ENCODE measurements at places on chromosomes 4 and X.

GRCh38 chr4:36004204-36004851 lies 240.0 kb downstream of the ARAP2 start:
- no peak for DNase-seq

- DNase-seq = no peak
These were observed 466.8 kb upstream of the INTU start for GRCh38 chr4:127165971-127166370.

GRCh38 chrX:109886122-109886761 lies 116.7 kb upstream of the TMEM164 start:
- peak; percentile 43 for DNase-seq

GRCh38 chr4:17336986-17337385 lies 174.9 kb downstream of the QDPR start:
- DNase-seq = no peak

- DNase-seq = no peak
These were observed 71.5 kb downstream of the TSPAN5 start for GRCh38 chr4:98586962-98587354.

DNA sequence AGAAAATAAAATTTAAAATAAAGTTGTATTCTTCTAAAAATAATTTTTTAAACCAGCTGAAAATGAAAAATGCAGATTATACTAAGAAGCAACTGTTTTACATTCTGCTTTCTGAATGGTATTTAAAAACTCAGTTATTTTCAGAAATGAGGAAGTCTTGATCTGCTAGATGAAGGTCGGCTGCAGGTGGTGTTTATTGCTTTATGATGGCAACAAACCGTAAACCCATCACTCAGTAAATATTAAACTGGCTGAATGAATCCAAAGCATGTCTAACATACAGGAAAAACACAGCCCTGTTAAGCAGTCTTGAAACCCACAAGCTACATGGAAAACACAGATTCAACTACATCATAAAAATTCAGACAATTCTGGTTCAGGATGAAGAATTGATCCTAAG lies 29.3 kb downstream of the DYNLT3 start:
- no peak for DNase-seq

DNA sequence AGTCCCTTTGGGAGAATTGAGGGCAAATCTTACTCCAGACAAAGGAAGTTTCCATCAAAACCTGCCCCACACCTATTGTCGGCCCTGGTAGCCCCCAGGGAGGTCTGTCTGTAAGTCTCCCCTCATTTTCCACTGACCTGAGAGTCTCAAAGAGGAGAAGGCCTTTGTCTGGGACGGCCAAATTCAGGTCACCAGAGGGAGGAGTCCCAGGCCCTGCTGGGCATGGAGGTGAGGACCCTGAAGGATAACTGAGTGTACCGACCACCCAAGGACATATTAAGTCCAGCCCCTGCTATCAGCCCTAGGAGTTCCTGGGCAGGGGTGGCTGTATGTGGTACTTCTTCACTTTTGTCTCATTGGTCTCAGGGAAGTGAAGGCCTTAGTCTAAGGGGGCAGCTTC lies 229.9 kb downstream of the FGF13 start:
- DNase-seq = no peak

GRCh38 chr4:89563431-89563830 lies 255.8 kb upstream of the GPRIN3 start:
- no peak for DNase-seq

GRCh38 chrX:153814591-153815315 lies 15.6 kb downstream of the PDZD4 start:
- DNase-seq = no peak

DNA sequence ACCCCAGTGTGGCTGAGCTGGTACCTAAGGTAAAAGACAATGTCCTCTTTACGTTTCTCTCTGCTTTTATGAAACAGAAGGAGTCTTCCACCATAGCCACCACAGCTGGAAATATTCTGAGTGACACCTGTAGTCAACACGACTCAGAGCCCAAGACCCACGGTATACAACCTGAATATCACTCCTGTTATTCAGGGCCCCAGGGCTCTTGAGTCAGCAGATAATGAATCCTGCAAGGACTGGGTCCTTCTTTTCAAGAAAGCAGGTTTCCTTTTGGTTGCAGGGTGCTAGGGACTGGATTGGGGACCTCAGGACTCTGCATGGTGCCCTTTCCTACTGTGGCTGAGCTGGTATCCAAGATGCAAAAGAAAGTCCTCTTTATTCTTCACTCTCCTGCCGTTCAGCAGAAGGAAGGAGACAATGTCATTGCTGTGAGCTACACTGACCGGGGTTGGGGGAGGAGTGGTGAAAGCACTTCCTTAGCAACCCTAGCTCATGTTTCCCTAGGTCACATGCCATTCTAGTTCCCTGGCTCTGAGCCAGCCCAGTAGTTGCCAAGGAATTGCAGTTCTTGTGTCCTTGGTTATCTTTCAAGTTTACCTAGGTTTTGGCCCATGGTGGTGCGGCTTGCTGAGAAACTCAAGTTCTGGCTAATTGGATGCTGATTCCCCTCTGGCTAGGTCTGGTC lies 23.7 kb upstream of the UNC5C start:
- DNase-seq = no peak

GRCh38 chr4:139918591-139918990 lies 235.4 kb downstream of the MAML3 start:
- DNase-seq = no peak

DNA sequence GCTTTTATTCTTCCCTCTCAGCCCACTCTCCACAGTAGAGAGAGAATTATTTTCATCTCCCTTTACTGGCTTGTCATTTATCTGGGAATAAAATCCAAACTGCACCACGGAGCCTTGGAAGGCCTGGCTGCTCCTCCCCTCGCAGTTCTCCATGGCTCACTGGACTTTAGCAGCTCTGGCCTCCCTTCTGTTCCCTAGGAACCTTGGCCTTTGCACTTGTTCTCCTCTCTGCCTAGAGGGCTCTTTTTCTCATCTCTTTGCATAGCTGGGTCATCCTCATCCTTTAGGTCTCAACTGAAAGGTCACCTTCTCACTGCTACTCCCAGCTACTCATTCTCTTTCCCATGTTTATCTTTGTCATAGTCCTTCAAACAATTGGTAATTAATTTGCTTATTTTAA lies 31.3 kb upstream of the TAPT1 start:
- no peak for DNase-seq

DNA sequence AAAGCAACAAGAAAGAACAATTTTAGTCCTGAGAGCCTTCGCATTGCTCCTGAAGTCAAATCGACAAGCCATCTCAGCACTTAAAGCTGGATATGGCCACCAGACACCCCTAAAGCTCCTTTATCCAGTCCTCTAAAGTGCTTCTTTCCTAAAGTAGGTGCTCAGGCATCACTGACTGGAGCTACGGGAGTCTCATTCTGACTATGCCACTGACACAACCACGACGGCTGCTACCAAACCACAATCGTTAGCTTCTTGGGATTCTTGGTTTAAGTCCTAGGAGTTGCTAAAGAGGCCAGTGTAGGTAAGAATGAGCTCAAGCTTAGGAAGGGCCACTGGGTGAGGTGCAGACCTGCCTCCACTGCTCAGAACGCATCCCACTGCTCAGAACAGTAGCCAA lies 1.0 kb downstream of the SLC10A6 start:
- no peak for DNase-seq

- no peak for DNase-seq
These were observed 11.9 kb upstream of the KIT start for GRCh38 chr4:54645830-54646229.

DNA sequence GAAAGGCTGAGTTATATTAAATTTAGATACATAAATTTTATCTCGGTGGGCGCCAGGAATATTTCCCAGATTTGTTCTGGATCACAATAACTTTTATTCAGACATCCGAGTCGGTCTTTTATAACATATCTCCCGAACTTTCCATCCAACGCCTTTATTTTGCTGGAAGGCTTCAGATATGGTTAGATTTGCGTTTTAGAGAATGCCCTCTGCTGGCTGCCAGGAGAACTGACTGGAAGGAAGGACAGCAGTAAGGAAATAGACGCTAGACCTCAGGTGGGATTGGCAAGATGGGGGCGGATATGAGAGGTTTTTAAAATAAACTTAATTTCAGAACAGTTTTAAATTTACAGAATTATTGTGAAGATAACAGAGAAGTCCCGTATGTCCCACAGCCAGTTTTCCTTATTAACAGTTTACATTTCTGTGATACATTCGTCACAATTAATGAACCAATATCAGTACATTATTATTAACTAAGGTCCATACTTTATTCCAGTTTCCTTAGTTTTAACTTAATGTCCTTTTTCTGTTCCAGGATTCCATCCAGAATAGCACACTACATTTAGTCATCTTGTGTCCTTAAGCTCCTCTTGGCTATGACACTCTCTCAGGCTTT lies 4.6 kb upstream of the KANTR start:
- DNase-seq = peak; percentile 45

DNA sequence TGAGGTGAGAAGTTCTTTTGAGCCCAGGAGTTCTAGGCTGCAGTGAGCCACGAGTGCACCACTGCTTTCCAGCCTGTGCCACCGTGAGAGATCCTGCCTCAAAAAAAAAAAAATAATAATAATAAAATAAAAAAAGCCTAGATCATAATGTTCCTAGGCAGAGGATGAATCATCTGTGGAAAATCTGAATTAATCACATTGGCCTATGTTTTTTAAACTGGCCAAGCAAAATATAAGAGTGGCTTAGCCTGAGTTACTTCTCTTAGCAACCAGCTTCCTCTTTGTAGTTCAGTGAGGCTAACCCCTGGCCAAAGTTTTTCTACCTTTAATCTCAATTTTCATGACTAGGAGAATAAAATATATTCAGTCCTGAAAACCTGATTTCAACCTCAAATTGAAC lies 614.6 kb downstream of the PPP4R3C start:
- no peak for DNase-seq

GRCh38 chrX:49176421-49177326 lies 5.0 kb downstream of the PLP2 start:
- peak; percentile 62 for DNase-seq
